ENCODE measurements at places on chromosomes 2 and 18.
A peak's percentile ranks its signal among the peaks of the same experiment; 100 is the strongest.

DNA sequence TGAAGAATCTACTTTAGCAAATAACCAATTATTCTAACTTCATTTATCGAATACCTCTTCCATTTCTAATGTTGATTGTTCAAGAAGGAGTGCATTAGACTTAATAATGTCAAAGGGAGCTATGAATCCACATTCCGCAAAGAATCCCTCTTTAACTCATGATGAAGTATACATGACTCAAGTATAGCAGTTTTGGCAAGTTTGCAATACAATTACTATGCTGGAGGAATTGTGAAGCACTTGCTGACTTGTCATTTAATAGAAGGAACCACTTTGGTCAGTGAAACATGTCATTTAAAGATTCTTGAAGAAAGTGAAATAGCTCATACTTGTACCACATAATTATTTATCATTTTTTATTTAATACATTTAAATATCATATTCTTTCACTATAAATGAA lies 125.1 kb downstream of the SLC39A10 start:
- DNase-seq, result no peak

DNA sequence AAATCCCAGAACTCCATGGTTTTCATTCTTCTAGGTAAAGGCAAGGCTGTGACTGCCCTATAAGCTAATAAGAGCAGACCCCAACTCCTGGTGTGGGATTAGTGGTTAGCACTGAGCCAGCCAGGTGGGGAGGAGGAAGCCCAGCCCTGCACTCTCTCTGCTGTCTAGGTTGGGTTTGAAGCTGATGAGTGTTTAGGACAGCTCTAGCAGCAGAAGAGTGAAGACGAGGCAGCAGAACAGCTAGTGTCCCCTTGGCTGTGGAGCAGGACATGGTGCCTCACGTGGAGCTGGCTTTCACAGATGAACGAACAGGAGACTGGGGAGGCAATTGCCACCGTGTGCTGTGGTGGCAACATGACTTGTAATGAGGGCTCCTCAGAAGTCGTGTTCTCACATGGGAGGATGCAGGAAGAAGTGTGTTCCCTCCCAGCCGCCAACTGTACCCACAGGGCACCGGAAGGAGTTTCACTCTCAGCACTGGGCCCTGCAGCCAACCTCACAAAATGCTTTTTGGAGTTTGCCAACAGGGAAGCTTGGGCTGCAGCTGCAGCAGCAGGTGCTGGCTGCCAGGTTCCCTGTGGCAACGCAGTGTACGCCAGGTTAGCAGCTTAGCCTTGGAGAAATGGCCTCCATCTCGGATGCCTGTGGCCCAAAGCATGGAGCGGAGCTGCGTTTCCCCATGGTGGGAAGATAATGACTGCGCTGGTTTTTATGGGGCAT lies 328.2 kb downstream of the SETBP1 start:
- peak; percentile 47 for DNase-seq

GRCh38 chr2:148922776-148923475 lies 47.9 kb downstream of the KIF5C start:
- peak; percentile 27 for DNase-seq

DNA sequence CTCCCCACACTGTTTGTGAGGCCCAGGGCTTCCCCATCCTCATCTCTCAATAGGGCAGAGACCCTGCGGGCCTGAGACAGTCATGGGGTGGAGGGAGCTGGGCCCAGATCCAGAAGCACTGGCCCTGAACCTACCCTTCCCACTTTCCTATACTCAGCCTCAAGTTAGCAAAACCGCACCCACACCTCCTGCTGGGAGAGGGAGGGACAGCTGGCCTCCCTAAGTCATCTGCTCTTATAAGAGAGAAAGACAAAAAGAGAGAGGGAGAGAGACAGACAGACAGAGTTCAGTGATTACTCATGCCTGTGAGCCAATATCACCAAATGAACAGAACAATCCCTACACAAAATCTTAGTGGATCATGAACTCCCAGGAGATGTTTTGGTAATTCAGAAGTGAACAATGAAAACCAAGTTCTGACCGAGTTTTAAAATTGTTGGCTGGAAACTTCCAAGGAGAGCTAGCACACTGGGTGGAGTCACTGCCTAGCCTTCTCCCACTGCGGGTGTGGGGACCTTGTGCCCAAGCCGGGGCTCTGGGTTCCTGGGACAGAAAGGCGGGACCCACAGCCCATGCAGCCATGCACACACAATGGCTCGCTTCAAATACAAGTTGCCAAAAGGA lies 130.5 kb downstream of the PXDN start:
- DNase-seq, result no peak

GRCh38 chr2:41903474-41904135 lies 144.2 kb upstream of the PKDCC start:
- DNase-seq, result no peak

GRCh38 chr18:24364177-24364576 lies 33.4 kb downstream of the OSBPL1A start:
- DNase-seq, result no peak

DNA sequence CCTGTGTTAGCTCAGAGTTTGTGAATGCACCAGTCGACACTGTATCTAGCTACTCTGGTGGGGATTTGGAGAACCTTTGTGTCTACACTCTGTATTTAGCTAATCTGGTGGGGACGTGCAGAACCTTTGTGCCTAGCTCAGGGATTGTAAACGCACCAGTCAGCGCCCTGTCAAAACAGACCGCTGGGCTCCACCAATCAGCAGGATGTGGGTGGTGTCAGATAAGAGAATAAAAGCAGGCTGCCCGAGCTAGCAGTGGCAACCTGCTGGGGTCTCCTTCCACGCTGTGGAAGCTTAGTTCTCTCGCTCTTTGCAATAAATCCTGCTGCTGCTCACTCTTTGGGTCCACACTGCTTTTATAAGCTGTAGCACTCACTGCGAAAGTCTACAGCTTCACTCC lies 324.2 kb downstream of the RAD51AP2 start:
- DNase-seq, result no peak

GRCh38 chr2:52844701-52845423 lies 922.7 kb upstream of the CHAC2 start:
- DNase-seq, result no peak

DNA sequence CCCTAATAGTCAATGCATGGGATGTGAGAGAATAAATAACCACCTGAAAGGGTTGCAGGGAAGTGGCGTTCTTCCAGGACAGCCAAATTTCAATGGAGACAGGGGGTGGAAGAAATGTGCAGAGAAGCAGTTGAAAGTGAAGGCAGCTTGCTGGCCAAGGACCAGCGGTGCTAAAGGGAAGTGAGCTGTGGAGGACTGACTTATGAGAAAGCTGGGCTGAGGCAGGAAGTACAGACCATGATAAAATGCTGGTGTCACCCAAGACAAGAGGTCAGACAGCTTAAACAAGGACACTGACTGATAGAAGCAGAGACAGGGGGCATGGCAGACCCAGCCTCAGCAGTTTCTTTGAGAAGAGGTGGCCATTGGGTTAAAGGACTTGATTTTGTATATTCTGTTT lies 106.7 kb downstream of the DTNB start:
- DNase-seq, result no peak

- DNase-seq, result peak; percentile 6
Measured at GRCh38 chr2:75640621-75641121, 5.9 kb upstream of the MRPL19 start.

GRCh38 chr2:192480984-192481383 lies 286.3 kb upstream of the TMEFF2 start:
- no peak for DNase-seq

DNA sequence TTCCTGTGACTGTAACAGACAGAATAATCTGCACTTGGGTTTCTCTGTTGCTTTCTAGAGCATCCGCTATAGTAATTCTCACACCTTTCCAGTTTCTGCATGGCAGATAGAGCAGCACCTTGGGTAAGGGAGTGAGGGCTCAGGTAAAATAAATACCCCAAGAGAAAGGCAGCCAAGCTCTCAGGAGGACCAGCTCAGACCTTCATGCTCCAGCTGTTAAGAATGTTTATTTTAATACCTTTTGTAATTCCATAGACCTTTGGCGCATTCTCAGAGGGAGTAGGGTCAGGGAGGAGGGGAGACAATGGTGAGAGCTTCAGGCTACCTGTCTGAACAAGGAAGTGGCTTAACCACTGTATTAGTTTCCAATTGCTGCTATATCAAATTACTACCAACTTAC lies 16.2 kb upstream of the TMEM178A start:
- no peak for DNase-seq

- no peak for DNase-seq
Measured at GRCh38 chr2:158204741-158205165, 103.1 kb downstream of the UPP2 start.

DNA sequence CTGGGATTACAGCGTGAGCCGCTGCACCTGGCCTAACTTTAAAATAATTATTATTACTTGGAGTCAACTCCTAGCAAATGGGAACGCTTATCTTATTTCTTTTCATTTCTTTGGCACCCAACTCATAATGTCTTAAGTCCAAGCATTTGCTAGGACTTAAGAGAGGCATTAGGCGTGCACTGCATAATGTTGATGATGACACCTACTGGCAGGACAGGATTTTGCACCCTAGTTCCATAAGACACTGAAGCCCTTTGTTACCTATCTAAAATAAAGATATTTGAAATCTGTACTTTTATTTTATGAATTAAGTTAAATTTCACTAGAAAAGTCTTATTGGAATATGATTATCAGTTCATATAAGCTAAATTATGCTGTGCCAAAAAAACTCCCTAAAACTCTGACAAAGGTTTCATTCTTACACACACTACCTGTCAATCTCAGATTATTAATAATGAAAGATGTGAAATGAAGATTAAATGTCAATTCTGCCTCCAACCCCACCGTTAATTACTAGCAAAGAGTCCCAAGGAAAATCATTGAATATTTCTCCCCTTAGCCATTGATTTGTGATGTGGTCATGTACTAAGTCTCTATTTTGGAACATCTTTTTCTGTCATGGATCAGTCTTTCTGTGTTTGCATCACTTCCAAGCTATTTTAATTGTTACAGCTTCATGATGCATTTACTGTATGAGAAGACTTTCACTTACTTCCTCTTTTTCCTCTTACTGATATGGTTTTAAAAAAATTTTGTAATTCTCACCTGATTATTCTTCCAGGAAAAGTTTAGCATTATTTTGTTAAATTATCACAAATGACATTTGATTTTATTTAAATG lies 12.7 kb upstream of the CDH2 start:
- no peak for DNase-seq

GRCh38 chr2:230266638-230267037 lies 41.1 kb downstream of the SP140 start:
- DNase-seq, result no peak

DNA sequence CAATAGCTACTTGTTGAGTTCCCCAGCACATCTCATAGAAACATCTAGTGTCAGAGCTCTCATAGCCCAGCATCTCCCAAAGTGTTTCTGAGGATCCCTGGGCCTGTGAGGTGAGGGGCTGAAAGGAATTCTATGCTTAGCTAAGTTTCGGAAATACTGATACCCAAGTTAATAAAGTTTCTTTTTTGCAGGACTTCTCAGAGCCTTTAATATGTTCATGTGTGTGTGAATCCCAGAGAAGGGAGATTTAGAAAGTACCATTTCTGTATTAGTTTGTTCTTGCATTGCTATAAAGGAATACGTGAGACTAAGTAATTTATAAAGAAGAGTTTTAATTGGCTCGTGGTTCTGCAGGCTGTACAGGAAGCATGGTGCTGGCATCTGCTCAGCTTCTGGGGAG lies 211.2 kb downstream of the TSN start:
- no peak for DNase-seq

DNA sequence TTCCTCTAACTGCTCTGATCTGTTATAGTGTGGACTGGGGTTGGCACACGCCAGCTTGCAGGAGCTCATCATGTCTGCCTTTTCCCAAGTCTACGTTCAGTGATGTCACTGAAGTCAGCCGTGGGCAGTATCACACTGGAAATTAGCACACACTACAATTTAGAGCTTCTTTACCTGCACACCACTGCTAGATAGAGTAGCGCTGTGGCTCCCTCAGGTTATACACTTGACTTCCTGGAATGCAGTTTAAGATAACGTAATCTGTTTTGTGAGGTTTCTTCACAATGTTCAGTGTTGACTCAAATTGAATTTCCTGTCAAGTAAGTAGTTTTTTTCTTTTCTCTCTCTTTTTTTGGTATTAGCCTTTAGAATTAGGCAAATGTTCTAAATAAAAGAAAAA lies 487.2 kb downstream of the DCDC2C start:
- DNase-seq, result no peak

GRCh38 chr2:209808521-209808920 lies 36.9 kb downstream of the UNC80 start:
- no peak for DNase-seq

GRCh38 chr2:176111309-176111663 lies 4.2 kb downstream of the HOXD11 start:
- no peak for DNase-seq

DNA sequence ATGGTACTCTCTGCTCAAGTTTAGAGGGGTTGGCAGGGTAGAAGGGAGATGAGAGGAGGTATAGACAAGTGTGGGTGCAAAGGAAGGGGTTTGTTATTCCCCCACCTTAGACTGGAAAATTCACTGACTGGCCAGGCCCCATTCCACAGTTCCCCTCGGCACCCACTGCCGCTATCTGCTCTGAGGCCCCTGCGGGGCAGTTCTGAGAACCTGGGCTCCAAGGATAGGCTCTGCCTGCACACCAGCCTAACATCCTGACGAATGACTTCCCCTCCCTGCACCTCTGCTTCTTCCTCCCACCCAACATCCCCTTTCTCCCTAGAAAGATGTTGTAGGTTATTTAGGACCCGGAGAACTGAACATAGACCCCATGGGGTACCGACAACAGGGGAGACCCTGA lies 303.9 kb upstream of the HDAC4 start:
- no peak for DNase-seq

DNA sequence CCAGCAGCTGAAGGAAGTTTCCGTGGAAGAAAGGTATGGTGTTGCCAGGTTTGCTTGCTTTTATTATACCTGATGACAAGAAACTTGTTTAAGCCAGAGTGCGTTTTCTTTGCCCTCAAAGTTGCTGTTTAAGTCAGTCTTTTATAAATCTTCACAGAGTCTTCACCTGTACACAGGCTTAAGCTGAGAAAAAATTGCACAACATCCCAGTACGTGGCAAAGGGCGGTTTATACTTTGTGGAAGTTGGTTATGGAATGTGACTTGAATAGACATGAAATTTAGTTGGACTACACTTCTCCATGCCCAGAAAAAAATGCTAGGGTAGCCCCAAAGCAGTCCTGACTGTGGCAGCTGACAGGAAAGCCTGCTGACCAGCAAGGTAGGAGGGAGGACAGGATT lies 121.5 kb downstream of the RTN4 start:
- DNase-seq, result no peak

- DNase-seq, result no peak
Measured at GRCh38 chr2:226267516-226268289, 531.9 kb downstream of the IRS1 start.

- DNase-seq, result no peak
Measured at GRCh38 chr2:16630463-16630862, 35.2 kb downstream of the CYRIA start.

DNA sequence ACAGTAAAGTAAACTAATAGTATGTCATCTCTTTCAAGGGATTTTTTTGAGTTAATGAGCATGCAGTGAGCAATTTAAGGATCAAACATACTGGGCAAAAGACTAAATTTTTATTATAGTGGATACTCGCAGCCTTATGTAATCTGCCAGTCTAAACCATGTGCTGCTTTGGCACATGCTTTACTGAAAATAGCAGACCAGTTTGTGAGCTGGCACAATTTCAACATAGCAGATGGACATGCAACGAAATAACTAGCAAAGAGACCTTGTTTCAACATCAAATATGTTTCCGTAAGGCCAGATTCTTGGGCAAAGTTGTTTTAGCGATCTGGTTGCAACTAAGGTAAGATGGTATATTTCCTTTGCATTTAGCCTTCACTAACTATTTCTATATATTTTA lies 807.3 kb downstream of the NR4A2 start:
- DNase-seq, result no peak
